ENCODE measurements at places on chromosomes 7 and 10. TPM values are rescaled to one million over a fixed set of nuclear protein-coding genes. Genes with fewer than 3 reads are reported as not detected.

DNA sequence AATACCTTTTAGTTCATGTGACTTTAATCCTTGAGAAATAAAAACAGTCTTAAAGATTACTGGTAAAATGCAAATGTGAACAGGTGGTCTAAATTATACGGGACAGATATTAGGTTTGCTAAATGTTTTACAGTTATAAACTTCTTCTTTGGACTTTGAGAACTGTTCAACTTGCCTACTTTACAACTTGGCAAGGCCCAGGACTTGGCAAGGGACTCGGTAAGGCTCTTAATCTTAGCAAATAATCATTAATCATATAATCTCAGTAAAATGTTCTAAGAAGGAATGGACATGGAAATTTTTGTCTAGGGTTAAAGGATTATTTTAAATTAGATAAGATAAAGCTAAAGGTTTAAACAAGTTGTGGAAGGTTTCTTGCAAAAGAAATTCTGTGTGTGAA, 4.8 kb upstream of the UBE2D4 start:
- DNase-seq: no peak

- DNase-seq: no peak
These were observed 30.6 kb upstream of the TAX1BP1 start for GRCh38 chr7:27709137-27710075.

Gene PIP4K2A
- total RNA-seq: 22.6 TPM

DNA sequence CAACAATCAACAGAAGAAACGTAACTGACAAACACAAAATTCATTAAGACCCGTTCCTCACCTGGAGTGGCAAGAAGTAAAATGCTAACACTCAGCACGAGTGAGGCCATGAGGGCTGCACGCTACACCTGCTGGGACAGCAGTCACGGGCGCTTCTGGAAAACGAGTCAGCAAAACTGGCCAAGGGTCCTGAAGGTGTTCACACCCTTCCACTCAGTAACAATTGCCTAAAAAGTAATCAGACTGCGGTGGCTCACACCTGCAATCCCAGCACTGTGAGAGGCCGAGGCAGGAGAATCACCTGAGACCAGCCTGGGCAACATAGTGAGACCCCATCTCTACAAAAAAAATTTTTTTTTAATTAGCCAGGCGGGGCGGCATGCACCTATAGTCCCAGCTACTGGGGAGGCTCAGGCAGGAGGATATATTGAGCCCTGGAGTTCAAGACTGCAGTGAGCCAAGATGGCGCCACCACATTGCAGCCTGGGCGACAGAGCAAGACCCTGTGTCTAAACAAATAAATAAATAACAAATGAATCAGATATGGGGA, 199.1 kb downstream of the MAD1L1 start:
- no peak for DNase-seq

Gene SEC61G
- total RNA-seq: 530 TPM

GRCh38 chr7:94739180-94739579, 83.2 kb upstream of the SGCE start:
- no peak for DNase-seq

DNA sequence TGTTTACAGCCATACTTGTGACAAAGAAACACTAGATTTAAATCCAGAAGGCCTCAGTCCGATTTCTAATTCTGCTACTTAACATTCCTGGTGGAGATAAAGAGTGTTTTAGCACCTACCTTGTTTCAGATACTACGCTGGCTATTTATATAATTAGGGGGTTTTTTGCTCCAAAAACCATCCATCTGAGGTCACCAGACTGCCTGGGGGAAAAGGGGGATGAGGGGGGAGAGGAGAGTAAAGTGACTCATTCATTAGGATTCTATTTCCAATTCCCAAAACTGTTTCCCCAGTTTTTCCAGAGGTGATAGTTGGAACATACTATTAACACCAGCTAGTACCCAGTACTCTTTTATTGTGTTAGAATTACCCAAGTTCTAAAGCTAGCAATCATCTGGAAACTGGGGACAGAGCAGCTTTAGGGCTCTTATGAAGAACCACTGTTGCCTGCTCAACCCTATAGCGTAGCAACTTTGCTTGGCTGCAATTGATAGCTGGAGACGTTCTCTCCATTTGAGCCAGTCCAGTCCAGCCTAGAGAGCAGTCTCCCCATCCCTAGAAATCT, 6.6 kb downstream of the GCC1 start:
- no peak for DNase-seq

DNA sequence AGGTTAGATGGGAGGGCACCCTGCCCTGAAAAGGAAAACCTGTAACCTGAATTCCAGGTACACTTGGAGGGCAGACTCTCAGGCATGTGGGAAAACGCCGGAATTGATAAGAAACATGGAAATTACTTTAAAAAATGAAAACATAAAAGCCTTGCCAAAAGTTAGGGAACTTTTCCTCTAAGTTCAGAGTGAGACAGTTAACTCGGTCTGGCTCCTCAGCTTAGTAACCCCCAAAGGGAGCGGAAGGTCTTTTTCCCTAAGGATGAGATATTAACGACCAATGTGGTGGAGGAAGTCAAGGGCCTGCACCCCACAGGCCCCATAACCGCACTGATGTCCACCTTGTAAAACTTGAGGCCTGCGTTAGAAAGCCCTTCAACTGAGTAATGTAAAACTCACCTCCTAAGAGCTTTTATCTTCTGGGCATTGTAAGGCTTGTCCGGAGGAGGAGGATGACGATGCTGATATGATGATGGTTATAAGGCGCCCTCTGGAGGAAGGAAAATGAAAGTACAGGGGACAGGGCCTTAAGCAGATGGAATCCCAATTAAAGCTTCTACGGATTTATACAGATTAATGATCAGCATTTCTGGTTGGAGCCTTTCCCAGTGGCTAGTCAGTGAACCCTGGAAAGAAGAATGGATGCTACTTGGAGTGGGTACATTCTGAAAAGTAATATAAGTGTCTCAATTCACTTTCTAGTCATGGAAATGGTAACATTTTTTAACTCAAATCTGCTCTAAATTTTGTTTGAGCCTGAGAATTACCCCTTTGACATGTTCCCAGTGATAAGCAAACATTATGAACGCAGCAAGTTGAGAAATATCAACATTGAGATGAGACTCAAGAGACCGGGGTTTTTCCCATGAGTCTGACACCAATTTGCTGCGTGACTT, 694 bp downstream of the COL1A2 start:
- peak; percentile 60 for DNase-seq

Gene TSPAN12
- total RNA-seq: 14.1 TPM

GRCh38 chr7:97014145-97014750, 8.9 kb downstream of the DLX6 start:
- DNase-seq: no peak

DNA sequence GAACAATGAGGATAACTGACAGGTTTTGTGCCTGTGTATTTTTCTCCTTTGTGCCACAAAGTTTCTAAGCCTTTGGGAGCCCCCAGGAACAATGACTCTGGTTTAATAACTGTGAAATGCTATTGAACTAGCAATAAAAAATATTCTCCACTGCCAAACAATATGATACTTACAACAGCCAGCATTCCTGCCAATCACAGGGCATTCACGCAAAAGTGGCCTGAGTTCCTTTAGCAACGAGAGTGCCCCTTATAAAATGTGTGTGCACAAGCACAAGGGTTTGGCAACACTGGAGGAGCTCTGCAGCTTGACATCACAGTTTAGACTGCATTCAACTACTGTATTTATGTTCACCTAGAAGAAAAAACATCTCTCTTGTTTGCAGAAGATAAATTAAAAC, 412.9 kb upstream of the NFE2L3 start:
- no peak for DNase-seq

DNA sequence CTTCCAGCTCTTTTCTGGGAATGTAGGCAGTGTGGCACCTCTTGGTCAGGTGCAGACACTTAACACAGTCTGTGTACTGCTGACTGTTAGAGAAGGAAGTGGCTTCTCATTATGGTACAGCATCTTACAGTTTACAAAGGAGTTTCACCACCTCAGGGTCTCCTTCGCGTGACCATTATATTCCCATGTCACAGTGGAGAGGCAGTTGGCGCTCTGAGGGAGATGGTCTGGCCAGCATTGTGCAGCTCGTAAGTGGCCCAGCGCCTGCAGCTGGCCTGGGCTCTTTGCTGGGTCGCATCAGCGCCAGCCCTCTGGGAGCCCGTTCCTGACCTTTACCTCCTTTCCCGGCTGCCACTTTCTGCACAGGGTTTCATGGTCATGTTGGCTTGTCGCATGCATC, 15.4 kb downstream of the TSPAN15 start:
- no peak for DNase-seq

GRCh38 chr10:75431180-75432111, at the start of gene LRMDA:
Gene LRMDA (plus strand): TSS chr10:75431624.
- peak; percentile 61 for DNase-seq

GRCh38 chr7:73774923-73775322, 4.9 kb upstream of the CLDN3 start:
- no peak for DNase-seq

Gene HTR7
- total RNA-seq: 0.34 TPM

- no peak for DNase-seq
These were observed 165.7 kb downstream of the SEMA3D start for GRCh38 chr7:85021101-85021704.

- DNase-seq: no peak
These were observed 124.8 kb downstream of the TSPAN12 start for GRCh38 chr7:120733143-120733542.

DNA sequence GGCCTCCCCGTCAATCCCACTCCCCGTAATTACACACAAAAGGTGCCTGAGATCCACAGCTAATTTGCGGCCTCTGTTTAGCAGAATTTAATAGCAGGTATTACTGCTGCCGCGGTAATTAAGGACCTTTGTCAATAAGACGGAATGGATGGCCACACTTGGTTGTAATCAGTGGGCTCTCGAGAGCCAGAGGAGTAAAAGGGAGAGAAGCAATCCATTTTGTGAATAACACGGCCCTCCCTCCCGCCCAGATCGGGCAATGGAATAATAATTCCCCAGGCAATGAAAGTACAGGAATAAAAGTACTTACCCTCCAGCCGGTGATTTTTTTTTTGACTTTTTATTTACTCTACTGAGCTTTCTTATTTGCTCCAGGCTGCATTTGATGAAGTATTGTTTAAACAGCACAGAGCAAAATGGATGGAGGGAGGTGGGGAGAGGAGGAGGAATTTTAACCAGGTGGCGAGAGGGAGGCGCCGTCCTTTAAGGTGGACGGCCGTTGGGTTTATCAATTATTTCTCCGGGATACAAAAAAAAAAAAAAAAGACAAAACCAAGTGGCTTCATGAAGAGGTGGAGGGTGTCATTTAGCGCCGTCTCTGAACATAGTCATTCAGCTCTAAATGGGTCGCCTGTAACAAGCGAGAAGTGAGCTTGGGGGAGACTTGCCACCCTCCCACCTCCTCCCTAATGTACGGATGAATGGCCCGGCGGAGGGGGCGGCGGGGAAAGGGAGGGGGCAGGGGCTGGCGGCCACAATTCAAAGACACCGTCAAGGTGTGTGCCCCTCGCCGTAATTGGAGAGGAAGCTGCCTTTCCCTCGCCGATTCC, 120.3 kb downstream of the BUB3 start:
- no peak for DNase-seq

DNA sequence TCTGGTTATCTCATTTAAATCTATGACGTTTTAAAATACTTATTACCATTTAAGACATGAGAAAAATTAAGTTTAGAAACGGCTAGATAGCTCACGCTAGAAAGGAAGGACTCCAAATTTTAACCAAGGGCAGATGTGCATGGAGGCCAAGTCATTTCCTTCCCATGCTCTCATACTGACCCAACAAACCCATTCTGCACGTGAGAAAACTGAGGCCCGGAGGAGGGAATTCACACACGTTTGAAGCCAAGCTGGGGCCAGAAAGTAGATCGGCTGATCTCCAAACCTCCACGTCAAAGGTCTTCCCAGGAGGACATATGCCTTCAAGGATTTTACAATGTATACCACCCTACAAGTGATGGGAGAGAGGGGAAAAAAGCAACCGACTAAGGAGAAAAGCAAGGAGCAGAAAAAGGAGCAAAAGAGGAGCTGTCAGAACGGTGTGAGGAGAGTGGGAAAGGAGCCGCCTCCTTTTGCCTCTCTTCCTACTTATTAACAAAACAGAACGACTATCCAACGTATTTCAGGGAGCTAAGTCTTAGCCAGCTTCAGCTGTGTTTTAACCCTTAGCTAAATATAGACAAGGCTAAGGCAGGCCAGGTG, 645 bp upstream of the SIRT1 start:
- DNase-seq: peak; percentile 26

Gene PPP1R17
- not detected for total RNA-seq

DNA sequence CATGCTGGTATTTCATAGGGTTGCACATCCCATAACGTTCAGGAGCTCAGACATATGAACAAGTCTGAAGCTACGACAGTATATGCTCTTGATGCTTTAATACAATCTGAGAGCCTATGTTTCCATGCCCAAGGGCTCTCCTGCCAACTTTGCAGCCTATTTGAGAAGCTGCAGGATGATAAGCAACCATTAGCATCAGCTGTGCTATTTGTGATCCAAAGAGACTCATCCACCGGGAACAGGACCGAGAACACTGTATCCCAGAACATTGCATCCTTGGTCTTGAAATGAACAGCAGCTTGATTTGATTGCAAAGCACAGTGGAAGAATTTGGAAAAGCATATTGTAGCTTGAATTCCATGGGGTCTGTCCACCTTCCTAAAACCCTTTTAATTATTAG, 156.2 kb upstream of the PTER start:
- DNase-seq: no peak

- DNase-seq: no peak
These were observed 18.9 kb upstream of the TMEM273 start for GRCh38 chr10:49207113-49207512.

DNA sequence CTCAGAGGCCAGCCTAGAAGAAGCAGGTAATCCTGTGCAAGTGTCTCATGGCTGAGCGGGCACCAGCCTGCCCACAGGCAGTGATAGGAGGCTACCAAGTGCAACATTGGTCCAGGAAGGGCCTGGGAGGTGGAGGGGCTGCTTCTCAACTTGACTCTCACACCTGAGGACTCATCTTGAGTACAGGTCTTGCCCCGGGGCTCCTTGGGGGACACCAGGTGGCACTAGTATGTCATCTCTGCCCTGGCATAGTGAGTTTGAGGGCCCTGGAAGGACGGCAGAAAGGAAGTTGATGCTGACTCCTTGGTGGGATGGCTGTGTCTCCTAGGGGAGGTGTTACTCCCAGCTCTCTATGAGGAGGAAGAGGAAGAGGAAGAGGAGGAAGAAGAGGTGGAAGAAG, 2.3 kb downstream of the CCDC136 start:
- DNase-seq: no peak

- no peak for DNase-seq
These were observed 49.9 kb upstream of the STEAP1B start for GRCh38 chr7:22549667-22550513.

- DNase-seq: no peak
These were observed 204.3 kb downstream of the MBL2 start for GRCh38 chr10:52568309-52568708.

All from uterus (tissue), 4 donors.